ENCODE measurements at places on chromosomes 4 and X.

- DNase-seq: peak; percentile 63
Measured at GRCh38 chr4:55865228-55865806, 11.9 kb downstream of the EXOC1 start.

DNA sequence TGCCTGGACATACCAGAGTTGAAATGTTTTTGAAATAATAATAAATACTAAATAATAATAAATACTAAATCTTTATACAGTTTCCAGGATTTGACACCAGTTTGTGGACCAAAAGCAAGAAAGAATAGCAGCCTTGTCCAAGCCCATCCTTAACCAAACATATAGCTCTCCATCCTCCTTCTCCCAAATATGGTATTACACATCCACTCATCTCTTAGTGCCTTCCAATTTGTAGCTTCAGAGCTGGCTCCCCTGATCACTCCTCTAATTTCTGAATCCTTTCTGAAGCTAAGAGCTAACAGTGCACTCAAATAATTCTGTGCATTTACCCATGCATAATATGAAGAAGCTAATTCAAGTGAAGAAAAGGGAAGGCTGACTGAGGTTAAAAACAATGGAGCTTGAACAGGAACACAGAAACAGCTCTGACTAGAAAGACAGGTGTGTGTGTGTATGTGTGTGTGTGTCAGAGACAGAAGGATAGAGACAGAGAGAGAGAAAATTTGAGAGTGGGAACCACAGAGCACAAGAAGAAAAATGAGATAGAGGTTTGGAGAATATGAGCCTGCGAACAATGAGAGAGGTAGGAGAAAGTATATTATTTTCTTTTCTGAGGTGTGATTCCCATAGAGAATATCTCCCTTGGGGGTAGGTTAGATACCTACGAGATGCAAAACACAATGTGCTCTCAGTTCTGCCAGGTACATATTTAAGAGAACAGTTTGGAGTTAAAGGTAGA, 123.5 kb downstream of the CAMK2D start:
- DNase-seq: no peak

GRCh38 chr4:113560579-113560978, 201.0 kb downstream of the CAMK2D start:
- DNase-seq: peak; percentile 27

- peak; percentile 88 for DNase-seq
Measured at GRCh38 chrX:22950269-22951266, 49.2 kb upstream of the DDX53 start.

- no peak for DNase-seq
Measured at GRCh38 chrX:83535417-83536196, 27.5 kb downstream of the POU3F4 start.

DNA sequence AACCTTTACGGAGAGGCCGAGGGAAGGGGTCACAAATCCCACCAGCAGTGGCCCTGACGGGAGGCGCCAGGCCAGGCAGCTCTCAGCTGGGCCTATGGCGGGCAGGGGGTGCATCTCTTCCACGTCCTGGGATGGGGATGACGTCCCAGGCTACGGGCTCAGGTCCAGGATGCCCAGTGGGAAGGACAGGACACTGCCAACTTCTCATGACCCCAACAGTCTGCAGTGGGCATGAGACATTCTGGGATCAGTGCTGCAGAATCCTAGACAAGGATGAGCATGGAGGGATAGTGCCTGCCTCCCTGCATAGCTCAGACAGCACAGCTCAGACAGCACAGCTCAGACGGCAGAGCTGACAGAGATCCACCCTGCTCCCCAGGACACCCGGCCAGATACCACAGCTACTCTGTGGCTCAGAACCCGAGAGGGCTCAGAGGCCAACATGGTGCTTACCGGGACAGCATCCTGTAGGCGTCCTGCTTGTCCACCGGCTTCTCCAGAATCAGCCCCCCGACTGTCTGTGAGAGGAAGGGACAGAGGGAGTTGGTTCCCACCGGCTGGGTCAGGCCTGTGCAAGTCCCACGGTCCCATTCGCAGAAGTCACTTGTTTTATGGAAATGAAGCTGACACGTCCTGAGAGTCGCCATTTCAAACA, 17.3 kb downstream of the ASMTL start:
- DNase-seq: no peak

- DNase-seq: peak; percentile 5
Measured at GRCh38 chr4:12729384-12729783, 754.8 kb downstream of the RAB28 start.

DNA sequence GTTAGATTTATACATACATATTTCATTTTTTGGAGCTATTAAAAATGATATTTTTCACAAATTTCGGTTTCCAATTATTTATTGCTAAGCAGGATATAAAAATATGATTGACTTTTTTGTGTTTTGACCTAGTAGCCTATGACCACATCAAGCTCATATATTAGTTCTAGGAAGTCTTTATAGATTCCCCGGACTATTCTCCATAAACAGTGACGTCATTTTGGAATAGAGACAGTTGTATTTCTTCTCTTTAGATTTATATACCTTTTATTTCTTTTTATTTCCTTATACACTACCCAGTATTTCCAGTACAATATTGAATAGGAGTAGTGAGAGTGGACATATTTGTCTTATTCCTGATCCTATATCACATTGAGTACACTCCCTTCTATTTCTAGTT, 31.8 kb downstream of the DDX53 start:
- no peak for DNase-seq

DNA sequence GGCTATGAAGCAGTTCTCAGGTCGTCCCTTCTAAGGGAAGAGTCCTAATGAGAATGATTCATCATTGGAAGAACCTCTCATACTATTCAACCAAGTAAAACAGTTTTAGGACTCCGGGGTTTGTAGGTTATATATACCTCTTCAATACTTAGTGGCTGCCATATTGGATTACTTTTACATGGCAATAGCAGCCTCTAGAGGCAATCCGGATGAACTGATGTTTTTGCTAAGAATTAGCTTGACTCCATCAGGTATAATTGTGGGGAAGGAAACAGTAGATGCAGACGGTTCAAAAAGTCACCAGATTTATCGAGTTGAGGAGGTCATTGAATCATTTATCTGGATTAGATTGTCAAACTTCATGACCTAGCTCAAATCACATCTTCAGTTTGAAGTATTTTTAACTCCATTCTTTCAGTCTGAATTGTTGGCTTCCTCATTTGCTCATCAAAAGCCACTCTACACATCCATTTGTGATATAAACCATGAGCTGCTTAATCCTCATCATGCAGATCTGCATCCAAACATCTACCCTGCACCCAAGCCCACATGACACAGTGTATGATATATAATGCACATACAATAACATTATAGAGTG, 28.4 kb downstream of the GUCY1B1 start:
- peak; percentile 56 for DNase-seq

- DNase-seq: no peak
Measured at GRCh38 chr4:53432528-53433424, 55.3 kb downstream of the FIP1L1 start.

GRCh38 chr4:66489370-66489769, 819.1 kb upstream of the EPHA5 start:
- no peak for DNase-seq

- DNase-seq: peak; percentile 49
Measured at GRCh38 chr4:94577136-94577535, 125.4 kb downstream of the PDLIM5 start.

GRCh38 chrX:14670819-14671218, 141.5 kb downstream of the GLRA2 start:
- no peak for DNase-seq

GRCh38 chr4:145731028-145731427, 51.1 kb downstream of the C4orf51 start:
- DNase-seq: peak; percentile 98

- no peak for DNase-seq
Measured at GRCh38 chr4:6425336-6425735, 47.1 kb downstream of the PPP2R2C start.

DNA sequence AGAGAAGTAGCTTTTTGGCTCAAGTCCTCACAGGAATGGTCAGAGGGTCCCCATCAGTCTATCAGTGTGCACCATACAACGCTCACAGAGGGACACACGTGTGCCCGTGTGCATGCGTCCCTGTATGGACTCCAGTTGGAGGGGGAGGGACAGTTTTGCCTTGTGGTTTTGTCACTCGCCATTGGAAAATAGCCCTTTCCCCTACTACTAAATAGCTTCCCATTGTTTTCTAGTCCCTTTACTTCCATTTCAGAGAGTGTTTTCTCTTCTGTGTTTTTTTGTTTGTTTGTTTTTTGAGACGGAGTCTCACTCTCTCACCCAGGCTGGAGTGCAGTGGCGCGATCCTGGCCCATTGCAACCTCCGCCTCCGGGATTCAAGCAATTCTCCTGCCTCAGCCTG, 34.9 kb downstream of the WDR13 start:
- DNase-seq: no peak

DNA sequence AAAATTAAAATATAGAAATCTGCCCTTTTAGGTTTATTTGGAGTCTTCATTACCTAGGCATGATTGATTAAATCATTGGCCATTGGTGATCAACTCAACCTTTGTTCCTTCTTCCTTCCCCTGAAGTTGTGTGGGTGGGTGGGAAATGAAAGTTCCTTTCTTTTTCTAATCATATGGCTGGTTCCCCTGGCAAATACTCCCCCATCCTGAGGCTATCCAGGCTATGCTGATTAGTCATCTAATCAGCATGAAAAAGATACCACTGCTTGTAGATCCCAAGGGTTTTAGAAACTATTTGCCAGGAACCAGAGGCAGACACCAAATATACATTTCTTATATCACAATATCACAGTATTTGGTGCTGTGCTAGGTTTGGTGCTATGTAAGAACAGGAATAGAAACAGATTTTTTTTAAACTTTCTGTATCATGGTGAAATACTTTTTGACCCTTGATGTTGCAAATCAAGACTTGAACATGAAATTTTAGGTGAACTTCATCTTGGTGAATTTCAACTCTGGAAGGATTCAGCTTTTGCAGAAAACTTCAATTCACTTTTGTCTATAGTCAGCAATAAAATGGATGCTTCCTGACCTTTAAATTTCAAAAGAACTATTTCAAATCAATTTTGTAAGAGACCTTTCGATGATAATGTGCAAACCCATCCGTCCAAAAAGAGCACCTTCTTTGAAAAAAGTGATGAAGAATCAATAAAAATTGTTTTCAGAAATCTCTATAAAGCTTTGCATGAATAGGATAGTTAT, 71.1 kb downstream of the CCSER1 start:
- DNase-seq: no peak

DNA sequence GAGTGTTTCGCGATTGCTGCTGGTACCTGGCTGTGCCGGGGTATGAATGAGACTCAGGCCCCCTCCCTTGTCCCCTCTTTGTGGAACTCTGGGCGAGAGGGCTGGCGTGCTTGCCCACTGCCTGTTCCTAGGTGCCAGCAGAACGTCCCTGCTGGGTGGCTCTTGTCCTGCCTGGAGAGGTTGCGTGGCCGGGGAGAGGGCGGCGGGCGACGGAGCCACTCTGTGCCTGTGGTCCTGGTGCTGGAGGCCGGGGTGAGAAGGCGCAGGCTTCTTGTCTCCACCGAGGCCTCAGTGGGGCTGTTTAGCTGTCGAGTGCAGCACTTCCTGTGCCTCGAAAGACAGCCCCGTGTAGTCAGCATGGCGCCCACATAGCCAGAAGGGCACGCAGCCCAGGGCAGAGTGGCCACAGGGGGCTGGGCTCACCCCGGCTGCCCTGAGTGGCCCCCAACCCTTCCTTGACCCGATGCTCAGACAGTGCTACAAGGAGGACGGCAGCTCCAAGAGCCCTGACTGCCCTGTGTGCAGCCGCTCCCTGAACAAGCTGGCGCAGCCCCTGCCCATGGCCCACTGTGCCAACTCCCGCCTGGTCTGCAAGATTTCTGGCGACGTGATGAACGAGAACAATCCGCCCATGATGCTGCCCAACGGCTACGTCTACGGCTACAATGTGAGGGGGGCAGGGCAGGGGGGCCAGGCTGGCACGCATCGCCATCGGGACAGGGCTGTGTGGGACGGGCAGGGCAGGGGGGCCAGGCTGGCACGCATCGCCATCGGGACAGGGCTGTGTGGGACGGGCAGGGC, 8.9 kb upstream of the UVSSA start:
- DNase-seq: no peak

DNA sequence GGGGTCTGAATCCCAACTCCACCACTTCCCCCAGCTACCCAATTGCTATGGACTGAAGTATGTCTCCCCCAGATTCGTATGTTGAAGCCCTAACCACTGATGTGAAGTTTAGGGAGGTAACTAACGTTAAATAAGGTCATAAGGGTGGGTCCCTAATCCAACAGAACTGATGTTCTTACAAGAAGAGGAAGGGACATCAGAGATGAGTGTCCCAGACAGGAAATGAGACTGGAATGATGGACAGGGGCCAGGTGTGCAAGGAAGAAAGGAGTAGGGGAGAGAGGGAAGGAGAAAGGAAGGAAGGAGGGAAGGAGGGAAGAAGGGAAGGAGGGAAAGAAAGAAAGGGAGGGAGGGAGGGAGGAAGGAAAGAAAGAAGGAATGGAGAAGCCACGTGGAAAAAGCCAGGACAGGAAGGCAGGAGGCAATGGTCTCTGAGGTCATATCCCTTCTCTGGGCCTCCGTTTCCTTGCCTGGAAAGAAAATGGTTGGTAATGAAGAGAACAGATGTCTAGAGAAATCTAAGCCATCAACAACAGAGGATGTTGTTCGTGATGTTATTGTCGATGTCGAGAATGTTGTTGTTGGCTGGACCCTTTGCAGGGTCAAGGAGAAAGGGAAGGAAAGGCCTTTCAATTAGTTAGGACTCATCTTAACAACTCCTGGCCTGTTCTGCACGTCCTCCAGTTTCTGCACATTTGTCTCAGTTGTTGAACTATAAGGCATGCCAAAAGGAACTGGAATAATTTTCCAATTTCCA, 59.0 kb upstream of the FGFBP2 start:
- no peak for DNase-seq

DNA sequence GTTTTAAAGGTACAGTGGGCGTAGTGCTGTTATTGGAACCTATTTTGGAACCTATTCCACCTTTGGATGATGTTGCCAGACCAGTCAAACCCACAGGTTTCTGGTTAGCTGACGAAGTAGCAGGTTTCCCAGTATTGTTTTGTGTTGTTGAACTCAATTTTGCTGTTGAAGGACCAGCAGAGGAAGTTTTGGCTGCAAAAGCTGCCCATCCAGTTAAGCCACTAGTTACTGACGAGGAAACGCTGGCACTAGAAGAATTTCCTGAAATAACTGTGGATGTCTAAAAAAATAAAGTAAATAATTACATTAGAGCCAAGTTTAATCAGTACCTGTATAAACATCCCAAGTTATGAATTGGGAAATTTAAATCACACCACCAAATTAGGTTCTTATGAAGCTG, 25.5 kb downstream of the INTS12 start:
- no peak for DNase-seq

GRCh38 chrX:11461201-11462001, 168.2 kb downstream of the AMELX start:
- peak; percentile 22 for DNase-seq

GRCh38 chr4:121758925-121759568, 5.9 kb downstream of the SMIM43 start:
- peak; percentile 41 for DNase-seq

- DNase-seq: no peak
Measured at GRCh38 chrX:133796282-133796681, 189.1 kb downstream of the GPC3 start.

GRCh38 chr4:117474987-117475386, 389.6 kb upstream of the TRAM1L1 start:
- DNase-seq: no peak

DNA sequence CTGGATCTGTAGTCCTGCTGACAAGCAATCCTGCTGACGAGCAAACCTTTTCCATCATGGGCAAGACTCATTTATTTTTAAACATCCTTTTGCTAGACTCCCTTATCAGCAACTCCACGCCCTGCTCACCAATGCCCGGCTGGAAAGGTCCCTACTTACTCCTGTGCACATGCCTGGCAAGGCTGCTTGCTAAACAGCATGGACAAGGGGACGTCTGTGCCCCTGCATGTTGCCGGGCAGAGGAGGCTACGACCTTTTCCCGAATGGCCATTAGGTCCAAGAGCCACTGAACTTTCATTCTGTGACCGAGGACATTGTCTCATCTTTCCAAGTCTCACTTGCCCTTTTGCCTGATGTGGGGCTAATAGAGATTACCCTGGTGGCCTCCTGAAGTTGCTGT, 98.6 kb downstream of the MGST2 start:
- DNase-seq: no peak

Data from LHCN-M2 (cell line).